Stimulated activated naive B cell treated with anti-CD40 and anti-IgM and Interleukin-4, amounts not matched to agents 10 μg/mL and 1 μg/mL and 100 μg/mL, for 72 hours (primary cell): ENCODE measurements at places on chromosomes 5 and 9.

DNA sequence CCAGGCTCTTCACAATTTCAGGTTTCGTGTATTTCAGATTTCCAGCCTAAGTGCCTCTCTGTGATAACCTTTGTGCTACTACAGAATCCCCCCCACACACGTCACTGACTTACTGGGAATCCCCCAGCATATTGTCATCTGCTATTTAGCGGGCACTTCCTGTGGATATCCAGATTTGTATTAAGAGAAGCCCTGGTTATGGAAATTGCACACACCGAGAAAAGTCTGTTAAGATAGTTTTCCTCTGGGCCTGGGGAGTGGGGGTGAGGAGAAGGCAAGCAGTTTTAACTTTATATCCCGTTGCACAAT is 269.9 kb downstream of the MED10 start:
- DNase-seq = no peak

DNA sequence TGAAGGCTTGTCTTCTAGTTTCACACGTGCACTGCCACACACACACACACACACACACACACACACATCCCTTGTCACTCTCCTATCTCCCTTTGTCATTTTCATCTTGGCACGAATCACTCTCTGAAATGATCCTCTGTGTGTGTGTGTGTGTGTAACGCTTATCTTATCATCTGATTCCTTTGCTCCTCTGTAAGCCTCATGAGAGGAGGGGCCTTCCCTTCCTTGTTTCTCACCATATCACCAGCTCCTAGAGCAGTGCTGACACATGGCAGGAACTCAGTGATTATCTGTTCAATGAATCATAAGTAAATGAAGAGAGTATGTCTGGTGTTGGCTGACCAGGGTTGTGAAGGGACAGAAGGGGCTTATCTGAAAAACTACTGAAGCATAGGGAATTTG is 53.3 kb downstream of the PDE4D start:
- DNase-seq = no peak

DNA sequence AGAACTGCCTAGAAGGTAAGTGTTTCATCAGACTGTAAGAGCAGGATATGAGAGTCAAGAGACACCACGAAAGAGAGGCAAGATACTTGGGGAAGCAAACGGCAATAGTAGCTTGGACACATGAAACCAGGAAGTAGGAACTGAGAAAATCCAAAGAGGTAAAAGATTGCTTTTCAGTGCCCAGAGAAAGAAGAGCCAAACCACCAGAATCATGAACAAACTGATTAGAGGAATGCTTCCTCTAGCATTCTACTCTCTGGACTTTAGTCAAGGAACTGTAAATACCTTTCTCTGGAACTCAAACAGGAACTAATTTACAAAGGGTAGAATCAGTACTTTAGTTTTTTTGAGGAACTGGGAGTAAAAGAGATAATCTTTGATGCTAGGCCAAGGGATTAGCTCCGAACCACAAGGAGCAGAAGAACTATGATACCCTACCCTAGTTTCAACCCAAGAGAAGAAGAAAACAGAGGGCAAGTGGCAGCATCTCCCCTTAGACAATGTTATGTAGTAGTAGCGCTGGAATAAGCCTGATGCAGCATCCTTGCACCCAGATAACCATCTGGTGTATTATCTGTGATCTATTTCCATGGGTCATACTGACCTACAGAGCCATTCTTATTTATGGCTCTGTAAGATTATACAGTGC is 41.3 kb downstream of the EFCAB9 start:
- DNase-seq = no peak

- no peak for DNase-seq
These were observed 1.6 kb downstream of the ITK start for GRCh38 chr5:157182143-157182757.

DNA sequence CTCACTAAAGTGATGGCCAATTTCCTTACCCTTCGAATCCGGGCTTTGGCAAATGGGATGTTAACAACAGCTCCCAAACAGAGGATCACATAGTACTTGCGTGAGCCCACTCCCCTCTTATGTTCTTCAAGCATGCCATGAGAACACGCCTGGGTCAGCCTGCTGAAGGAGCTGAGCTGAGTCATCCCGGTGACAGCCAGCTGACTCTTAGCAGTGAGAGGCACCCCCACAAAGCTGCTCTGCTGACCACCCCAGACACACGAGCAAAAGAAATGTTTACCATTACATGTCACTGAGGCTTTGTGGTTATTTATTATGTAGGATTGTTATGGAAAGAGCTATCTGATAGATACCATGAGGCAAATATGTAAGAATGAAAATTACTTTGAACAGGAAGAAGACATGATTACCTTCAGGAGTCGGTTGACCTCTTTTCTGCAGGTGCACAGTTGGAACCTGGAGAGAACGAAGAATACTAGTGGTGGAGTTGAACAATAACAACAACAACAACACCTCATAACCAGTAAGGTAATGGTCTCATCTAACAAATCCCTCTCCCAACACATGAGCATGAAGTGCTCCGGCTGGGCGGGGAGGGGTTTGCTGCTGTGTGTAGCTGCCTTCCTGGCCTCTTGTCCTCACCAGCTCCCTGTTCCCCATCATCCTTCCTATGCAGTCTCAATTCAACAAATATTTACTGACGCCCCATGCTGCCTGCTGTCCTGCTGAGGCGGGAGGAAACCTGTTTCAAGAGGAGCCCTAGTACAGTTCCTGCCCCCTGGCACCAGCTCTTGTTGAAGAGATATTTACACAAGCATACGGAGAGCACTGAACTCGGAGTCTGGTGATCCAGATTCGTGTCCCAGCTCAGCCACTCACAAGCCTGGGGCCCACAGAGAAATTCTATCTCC is 69.4 kb upstream of the LHFPL2 start:
- DNase-seq = no peak

- DNase-seq = no peak
These were observed 1.9 kb upstream of the CDKN2B start for GRCh38 chr9:22010866-22011625.

- DNase-seq = no peak
These were observed 37.5 kb upstream of the SUSD3 start for GRCh38 chr9:93020771-93021670.

GRCh38 chr9:32706004-32706724 is 70.7 kb upstream of the TAF1L start:
- no peak for DNase-seq

DNA sequence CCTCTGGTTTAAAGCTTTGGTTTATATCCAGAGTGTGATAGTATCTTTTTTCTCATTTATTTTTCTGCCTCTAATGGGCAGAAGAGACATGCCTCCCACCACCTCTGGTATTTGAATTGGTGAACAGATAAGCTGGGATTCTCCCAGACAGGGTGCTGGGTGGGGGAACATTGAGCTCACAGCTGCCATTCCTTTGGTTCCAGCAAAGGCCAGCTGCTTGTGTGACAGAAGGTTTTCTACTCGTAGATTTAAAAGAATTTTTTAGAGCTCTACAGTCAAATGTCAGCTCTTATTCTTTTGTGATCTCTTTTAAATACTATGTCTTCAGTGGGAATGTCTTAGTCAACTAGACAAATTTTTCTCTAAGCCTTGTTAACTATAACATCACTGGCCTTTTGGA is 54.7 kb upstream of the ADAMTS16 start:
- no peak for DNase-seq

- DNase-seq = no peak
These were observed 105.9 kb downstream of the UNC13B start for GRCh38 chr9:35267710-35268109.

DNA sequence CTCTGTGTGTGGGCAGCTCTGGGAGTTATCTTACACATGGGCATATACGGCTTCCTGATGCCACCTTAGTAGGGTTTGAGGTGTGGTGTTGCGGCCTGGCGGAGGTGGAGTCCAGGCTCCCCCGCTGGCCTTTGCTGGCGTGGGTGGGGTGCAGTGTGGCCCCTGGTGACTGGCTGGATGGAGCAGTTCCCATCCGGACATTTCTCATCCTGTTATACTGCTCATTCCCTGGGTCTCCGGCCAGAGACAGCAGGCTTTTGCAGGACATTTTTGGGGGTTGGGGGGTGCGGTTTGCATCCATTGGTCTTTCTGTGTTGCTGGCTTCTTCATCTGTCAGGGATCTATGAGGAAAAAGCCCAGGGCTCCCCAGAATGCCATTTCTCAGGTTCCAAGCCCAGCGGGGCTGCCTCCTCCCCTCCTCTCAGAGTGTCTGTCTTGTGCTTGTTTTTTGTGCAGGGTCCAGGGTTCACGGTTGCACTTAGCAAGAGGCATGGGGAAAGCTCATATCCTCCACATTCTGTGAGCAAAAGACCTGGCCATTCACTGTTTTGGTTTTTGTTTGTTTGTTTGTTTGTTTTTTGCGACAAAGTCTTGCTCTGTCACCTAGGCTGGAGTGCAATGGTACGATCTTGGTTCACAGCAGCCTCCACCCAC is 22.3 kb downstream of the NDUFS6 start:
- DNase-seq = no peak

GRCh38 chr5:134905246-134905996 is 490 bp downstream of the PCBD2 start:
- DNase-seq = no peak

DNA sequence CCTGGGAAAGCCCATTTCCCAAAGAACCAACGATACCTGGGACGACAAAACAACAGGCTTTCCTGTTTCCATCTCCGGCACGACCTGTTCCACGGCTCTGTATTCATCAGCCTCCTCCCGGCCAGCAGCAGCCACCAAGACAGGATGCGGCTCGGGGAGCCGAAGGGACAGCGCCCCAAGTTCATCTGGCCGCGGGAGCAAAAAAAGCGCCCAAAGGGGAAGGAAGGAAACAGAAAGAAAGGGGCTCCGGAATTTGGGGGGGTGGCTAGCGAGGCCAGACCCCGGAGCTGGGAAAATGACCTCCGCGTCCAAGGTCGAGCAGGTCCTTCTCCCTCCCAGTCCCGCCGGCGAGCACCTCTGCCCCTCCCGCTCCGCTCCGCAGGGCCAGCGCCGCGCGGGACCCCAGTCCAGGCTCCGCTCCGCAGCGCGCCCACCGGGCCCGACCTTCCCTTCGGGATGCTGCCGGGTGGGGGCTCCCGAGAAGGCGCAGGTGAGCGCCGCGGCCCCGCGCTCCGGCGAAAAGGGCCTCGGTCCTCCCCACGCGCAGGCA is 608 bp downstream of the ELOVL7 start:
- DNase-seq = no peak

DNA sequence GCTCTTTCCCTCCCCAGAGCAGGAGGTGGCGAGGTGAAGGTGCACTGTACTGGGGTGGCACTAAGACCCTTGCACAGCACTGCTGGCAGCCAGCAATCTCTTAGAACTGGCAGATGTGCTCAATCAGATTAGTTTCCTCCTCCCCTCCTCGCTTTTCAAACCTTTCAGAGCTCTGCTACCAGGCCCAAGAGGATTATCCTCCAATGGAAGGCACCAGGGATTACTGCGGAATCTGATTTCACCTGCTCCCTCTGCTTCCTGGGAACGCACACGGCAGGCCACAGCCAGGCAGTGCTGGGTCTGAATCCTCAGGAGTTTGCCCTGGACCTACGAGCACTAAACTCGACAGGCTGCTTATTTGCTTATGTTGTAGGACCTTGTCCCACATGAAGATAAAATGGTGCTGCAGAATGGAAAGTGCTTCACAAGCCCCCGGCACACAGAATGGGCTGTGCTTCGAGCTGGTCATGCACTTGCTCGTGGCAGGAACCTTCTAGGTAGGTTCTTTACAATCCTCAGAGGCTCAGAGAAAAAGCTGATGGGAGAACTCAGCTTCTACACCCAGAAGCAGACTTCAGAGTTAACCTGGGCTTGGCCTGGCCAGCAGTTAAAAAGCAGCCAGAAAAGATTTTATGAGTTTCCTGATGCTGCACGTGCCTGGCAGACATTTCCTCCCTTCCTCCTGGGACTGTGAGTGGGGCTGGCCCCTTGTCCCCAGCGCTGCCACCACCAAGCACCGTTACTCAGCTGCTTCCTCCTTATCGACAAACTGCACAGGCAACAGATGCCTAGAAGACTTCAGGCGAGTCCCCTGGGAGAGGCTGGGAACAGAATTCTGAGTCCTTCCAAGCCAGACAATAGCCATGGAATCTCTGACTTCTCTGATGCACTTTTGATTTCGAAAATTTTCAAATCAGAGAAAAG is 33.1 kb downstream of the FABP6 start:
- no peak for DNase-seq

DNA sequence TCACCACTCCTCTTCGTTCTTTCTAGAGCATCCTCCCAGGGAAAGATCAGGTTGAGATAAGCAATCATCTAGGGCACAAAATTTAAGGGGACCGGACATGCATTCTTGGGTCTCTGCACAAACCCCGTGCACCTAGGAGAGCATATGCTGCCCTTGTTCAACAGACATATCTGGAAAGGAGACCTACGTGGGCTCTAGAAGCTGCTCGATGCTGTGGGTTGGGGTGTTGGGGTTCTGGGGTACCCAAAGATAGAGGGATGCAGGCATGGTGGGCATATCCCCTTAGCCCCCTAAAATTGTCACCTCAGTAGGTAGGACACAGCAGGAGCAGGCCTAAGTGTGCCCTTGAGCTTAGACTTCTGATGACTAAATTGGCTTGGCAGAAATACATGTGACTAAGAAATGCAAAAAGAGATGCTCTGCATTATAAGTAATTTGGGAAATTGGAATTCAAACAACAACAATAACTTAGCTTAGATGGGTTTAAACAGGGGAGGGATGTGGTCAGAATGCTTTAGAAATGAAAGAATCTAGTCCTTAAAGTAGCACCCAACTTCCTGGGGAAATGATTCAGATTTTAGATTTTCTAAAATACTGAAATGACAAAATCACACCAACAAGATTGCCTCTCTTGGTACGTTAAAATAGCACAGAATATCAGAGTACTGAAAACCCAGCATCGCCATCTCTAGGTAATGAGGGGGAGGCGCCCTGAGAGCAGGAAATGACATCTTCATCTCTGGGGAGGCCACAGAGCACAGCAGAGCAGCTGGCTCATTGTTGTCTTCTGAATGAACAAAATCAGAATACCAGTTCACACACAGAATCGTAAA is 172.3 kb downstream of the GNA14 start:
- DNase-seq = no peak

DNA sequence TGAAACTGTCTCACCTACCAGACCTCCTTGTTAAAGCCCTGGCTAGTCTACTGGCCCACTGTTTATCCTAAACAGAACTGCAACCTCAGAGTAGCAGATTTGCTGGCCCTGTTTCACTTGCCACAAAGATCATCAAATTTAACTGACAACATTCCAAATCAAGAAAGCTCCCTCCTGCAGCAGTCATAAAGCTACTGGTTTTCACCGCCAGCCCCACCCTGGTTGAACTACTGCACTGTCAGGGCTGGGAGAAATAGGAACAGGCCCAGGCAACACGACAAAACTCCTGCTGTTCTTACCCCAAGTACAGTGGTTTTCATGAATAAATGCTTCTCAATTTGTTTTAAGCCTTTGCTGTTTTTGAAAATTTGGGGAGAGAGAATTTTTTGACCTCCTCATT is 63.0 kb downstream of the NR6A1 start:
- no peak for DNase-seq

DNA sequence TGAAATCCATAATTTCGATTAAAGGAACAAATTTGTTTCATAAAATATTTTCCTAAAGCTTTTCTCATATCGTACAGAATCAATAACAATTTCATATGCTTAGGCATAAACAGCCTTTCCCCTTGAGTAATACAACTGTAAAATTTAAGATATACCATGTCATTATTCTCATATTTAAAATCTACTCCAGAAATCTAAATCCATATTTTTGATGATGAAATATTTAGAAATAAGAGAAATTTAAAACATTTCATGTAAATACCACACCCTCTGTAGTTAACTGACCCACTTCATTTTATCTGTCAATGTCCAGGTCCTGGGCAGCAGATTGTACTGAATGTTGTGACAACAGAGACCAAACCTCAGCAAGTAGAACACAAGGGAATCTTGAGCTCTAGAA is 5.1 kb downstream of the POC5 start:
- no peak for DNase-seq
